NCI-H2029 treated with DMSO at 0.1 percent for 48 hours (cell line): ENCODE measurements at places on chromosomes 3 and 15.

GRCh38 chr15:68207176-68207935, 2.2 kb upstream of the CALML4 start:
- DNase-seq: no peak

- no peak for DNase-seq
These were observed 909.7 kb downstream of the PLOD2 start for GRCh38 chr3:145251311-145251710.

GRCh38 chr15:96390986-96391385, 60.5 kb downstream of the NR2F2 start:
- DNase-seq: no peak

DNA sequence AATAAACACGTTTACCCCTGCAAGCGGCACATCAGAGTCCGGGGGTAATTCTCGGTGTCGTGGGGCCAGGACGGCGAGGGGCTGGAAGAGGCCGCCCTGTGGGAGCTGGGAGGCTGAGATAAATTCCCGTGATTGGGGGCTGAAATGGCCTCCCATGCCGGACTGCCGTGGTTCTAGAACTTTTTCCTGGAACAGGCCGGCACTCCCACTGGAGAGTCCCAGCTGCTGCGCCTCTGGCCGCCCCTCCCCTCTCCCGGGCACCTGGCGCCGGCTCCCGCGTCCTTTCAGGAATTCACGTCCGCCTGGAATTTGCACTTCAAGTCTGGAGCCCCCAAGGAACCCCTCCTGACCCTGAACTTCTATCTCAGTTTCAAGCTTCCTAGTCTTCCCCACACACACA, 10.8 kb upstream of the LRRC2 start:
- no peak for DNase-seq

DNA sequence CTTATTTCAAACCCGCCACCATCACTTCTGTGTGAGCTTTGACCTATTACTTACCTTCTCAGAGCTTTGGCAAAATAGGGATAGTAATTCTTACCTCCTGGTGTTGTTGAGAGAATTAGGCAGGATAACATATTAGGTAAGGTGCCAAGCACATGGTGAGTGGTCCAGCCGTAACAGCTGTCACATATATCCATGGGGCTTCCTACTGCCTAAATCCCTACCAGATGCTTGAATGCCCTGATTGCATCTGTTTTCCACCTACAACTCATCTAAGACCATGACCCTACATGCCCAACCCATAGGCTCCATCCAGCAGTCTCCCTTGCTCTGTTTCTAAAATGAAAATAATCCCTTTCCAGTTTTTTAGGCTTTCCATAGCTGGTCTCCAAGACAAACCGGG, 162.3 kb upstream of the NR2E3 start:
- DNase-seq: no peak

GRCh38 chr3:160279657-160280056, 54.4 kb downstream of the C3orf80 start:
- DNase-seq: no peak

GRCh38 chr3:121750087-121750415, 510 bp upstream of the GOLGB1 start:
- DNase-seq: no peak

- no peak for DNase-seq
These were observed 229.7 kb downstream of the ADAMTS17 start for GRCh38 chr15:100112061-100112420.

GRCh38 chr3:134449951-134450350, 35.8 kb downstream of the ANAPC13 start:
- DNase-seq: no peak

DNA sequence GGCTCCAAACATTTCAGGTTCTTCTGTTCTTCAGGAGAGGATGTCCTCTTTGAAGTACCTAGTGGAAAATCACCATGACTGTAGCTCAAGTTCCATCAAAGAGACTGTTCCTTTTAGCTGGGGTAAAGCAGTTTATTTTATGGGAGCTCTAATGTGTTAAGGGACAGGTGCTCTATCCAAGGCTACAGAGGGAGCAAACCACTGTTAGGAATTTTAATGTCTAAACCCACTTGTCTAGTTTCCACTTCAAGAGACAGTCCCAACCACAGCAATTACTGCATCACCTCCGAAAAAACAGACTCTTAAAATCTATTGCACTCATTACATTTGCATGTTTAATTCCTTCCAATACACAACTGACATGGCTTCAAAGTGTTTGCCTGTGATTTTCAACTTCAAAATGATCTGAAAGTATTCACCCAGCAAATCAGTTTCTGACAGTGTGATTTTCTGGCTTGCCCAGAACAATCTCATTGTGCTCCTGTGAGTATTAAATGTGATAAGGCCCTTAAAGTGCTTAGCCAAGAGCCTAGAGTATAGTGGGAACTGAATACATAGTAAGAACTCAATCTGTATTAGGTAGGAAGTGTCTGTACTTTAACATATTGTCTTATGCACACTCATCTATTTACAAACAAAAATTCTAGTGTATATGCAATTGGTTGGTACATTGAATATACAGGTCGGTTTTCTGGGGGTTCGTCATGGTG, 266.5 kb upstream of the CCDC54 start:
- no peak for DNase-seq

GRCh38 chr3:124833710-124834332, 53.3 kb downstream of the ITGB5 start:
- no peak for DNase-seq

GRCh38 chr15:90049666-90050604, 48.8 kb downstream of the ZNF710 start:
- DNase-seq: no peak

DNA sequence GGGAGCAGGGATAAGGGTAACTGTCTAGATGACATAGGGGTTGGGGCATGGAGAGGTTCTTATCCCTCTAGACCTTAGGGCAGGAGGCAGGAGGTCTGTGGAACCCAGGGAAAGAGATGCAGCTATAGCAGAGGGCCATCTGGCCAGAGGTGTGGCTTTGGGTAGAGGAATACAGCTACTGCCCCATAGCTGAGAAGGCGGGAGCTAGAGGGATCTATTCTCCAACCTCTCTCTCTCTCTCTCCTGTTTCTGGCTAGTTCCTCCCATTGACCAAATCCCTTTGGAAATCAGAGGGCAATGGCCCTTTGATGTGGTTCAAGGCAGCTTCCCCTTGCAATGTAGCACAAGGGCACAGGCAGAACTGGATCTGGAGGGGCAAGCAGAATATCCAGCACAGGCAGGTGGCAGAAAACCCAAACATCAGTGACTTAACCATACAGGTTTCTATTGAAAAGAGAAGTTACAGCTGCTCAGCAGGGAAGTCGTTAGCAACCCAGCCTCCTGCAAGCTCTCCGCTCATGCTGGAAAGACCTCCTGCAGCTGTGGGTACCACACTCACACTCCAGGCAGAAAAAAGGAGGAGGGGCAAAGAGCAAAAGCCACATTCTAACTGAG, 22.3 kb upstream of the LMOD3 start:
- no peak for DNase-seq

DNA sequence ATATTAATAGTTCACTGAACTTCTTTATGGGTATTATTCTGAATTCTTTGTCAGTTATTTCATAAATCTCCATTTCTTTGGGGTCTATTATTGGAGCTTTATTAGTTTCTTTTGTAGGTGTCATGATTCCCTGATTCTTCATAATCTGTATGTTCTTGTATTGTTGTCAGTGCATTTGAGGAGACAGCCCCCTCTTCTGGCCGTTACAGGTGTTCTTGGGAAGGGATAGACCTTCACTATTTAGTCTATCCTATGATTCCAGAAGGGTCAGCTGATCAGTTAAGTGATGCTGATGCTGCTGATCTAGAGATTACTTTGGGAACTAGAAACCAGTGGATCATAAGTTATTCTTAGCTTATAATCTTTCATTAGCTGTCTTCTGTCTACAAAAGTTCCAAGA, 34.9 kb downstream of the TMEM39A start:
- DNase-seq: no peak

- peak; percentile 49 for DNase-seq
These were observed 170.5 kb upstream of the PROK2 start for GRCh38 chr3:71955240-71956068.

GRCh38 chr15:22810033-22810852, 23.8 kb downstream of the NIPA1 start:
- no peak for DNase-seq

DNA sequence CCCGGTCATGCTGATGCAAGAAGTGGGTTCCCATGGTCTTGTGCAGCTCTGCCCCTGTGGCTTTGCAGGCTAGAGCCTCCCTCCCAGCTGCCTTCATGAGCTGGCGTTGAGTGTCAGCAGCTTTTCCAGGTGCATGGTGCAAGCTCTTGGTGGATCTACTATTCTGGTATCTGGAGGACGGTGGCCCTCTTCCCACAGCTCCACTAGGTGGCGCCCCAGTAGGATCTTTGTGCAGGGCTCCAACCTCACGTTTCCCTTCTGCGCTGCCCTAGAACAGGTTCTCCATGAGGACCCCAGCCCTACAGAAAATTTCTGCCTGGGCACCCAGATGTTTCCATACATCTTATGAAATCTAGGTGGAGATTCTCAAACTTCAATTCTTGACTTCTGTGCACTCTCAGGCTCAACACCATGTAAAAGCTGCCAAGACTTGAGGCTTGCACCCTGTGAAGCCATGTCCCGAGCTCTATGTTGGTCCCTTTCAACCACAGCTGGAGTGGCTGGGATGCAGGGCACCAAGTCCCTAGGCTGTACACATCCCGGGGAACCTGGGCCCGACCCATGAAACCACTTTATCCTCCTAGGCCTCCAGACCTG, 238.4 kb upstream of the MDFIC2 start:
- DNase-seq: peak; percentile 14
